HT1080 (cell line): ENCODE measurements at places on chromosomes 11 and 22.

- no peak for DNase-seq
These were observed 7.7 kb upstream of the DLAT start for GRCh38 chr11:112017538-112017937.

- no peak for DNase-seq
These were observed 304.1 kb downstream of the TBC1D22A start for GRCh38 chr22:47066616-47066905.

- DNase-seq, result peak; percentile 83
These were observed 74.0 kb upstream of the PHF21B start for GRCh38 chr22:45083659-45084305.

DNA sequence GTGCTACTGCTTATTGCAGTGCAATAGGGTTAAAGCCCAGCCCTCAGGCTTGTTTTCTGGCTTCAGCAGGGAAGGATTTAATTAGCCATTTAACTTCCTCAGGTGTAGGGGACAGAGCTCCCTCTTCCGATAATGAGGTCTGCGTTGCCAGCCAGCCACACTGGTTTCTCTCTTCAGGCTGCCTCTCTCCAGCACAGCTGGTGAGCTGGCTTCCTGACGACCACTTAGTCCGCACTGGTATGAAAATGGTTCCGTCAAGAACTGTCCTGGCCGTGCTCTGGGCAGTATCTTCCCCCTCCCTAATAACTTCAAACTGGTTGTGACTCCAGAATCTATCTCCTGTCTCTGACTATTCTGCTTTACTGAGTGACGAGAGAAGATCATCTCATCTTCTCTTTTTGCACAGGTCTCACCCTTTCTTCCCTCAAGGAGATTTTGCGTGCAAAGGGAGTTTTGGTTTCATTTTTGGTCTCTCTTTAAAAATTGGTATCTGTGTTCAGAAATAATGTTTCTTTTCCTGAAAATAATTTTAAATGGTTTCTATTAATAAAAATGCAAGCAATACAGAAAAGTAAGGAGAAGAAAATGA is 49.2 kb downstream of the CNTN5 start:
- DNase-seq, result peak; percentile 67
